Stomach (tissue), 19 donors: ENCODE measurements at places on chromosomes 16 and 17. TPM values are rescaled to one million over a fixed set of nuclear protein-coding genes. Genes with fewer than 3 reads are reported as not detected.

GRCh38 chr17:13086142-13086769 lies 68.4 kb upstream of the ELAC2 start:
- no peak for DNase-seq

DNA sequence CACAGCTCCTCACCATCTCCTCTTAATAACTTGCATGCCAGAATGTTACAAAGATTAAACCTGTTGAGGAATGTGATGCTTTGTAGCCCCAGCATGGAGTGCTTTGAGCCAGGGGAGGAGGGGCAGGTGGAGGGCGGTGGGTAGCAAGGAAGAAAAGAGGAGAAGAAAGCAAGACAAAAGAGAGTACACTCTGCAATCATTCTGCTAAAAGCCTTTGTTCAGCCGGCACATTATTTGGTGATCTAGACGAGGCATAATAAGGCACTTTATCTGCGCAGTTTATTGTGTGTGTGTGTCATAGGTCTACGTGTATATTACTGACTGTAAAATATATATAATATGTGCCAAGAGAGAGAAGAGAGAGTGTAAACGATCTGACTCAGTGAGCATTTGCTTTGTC lies 139.1 kb downstream of the SOX9 start:
- no peak for DNase-seq

- no peak for DNase-seq
Observed at GRCh38 chr17:70202840-70203239, 33.5 kb downstream of the KCNJ2 start.

- peak; percentile 98 for DNase-seq
Observed at GRCh38 chr16:30096105-30096861, at the start of gene YPEL3. YPEL3 (minus strand) TSS chr16:30096213; CDS start chr16:30095482, 731 bp downstream.

DNA sequence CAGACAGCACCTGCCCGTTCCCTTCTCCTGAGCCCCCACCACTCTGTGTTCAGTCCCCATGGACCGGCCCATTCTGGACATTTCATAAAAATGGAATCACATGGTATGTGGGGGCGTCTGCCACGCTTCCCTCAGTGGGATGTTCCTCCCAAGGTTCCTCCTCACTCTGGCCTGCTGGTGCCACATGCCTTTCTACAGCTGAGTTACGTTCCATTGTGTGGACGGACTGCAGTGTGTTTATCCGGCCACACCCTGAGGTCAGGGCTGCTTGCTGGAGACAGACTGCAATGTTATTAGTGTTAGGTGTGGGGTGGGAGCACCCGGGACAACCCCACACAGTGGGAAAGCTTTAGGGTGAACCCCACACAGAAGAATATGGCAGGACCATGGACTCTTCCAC lies 5.9 kb upstream of the AATK start:
- peak; percentile 81 for DNase-seq

Gene C16orf92
- not detected for total RNA-seq

Gene SLC16A5
- 63.6 TPM for total RNA-seq

Gene OTOA
- not detected for total RNA-seq

Gene CRYBA1
- total RNA-seq = not detected
